M059J (cell line): ENCODE measurements at places on chromosomes 2 and 18. TPM values are rescaled to one million over a fixed set of nuclear protein-coding genes. Genes with fewer than 3 reads are reported as not detected.
A peak's percentile ranks its signal among the peaks of the same experiment; 100 is the strongest.

DLX1 gene
- total RNA-seq, result 5.6 and 6.8 TPM in 2 replicates

RGPD4 gene
- not detected in 2 replicates for total RNA-seq

KCNF1 gene
- total RNA-seq, result 0.07 TPM in 1 of 2 replicates, not detected in the other

GRCh38 chr2:224004105-224004695 is 34.9 kb downstream of the SERPINE2 start:
- no peak for DNase-seq

- DNase-seq, result no peak
Measured at GRCh38 chr2:164138750-164139149, 402.9 kb upstream of the FIGN start.

GRCh38 chr2:151302404-151302803 is 12.9 kb upstream of the NMI start:
- no peak for DNase-seq

DNA sequence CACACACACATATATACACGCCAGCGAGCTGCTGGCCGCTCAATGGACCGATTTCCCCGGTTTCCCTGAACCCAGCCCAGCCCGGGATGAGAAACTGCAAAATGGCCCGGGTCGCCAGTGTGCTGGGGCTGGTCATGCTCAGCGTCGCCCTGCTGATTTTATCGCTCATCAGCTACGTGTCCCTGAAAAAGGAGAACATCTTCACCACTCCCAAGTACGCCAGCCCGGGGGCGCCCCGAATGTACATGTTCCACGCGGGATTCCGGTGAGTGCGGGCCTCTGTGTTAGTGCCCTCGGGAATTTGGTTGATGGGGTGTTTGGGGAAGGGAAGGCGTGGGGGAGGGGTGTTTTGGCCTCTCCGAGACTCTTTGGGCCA is 392 bp downstream of the ST8SIA3 start:
- DNase-seq, result no peak

DNA sequence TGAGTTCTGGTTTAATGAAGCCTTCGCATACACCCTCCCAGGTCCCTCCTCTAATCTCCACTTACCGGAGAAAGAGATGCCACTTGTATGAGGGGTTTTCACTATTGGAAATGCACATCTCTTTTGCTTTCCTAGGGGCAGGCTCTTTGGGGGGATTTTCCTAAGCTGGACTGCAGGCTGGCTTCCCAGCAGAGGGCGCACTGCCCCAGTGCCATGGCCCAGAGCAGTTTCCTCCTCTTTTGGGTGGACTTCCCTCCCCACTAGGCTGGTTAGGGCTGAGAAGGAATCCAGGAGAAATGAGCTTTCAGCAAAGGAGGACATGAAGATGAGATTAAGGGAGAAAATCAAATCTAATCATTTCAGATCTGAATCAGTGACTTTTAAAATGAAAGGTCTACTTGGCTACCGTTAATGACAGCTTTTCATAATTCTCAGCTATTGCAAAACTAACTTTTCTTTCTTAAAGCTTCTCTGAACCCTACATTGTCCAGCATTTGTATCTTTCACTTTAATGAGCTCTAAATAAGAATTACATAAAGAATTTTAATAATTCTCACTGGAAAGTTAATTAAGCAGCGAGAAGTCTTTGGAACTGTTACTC is 784.1 kb upstream of the FANCL start:
- DNase-seq, result peak; percentile 1

- DNase-seq, result no peak
Measured at GRCh38 chr2:29983308-29983707, 61.9 kb upstream of the ALK start.
